ENCODE measurements at places on chromosomes 16 and 17.

- no peak for DNase-seq
Observed at GRCh38 chr16:19935694-19936093, 51.0 kb upstream of the GPRC5B start.

- DNase-seq, result no peak
Observed at GRCh38 chr16:49467540-49468372, 94.2 kb downstream of the C16orf78 start.

DNA sequence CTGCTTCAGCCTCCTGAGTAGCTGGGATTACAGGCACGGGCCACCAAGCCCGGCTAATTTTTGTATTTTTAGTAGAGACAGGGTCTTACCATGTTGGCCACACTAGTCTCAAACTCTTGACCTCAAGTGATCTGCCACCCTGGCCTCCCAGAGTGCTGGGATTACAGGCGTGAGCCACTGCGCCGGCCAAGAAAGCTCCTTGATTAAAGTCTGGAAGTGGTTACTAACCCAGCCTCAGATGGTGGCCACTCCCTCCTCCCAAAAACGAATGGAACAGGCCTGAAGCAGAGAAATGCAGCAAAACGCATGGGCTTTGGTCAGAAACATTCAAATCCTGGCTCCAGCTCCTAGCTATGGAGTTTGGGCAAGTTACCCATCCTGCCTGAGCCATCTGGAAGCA, 11.3 kb downstream of the FKBP10 start:
- DNase-seq, result no peak

DNA sequence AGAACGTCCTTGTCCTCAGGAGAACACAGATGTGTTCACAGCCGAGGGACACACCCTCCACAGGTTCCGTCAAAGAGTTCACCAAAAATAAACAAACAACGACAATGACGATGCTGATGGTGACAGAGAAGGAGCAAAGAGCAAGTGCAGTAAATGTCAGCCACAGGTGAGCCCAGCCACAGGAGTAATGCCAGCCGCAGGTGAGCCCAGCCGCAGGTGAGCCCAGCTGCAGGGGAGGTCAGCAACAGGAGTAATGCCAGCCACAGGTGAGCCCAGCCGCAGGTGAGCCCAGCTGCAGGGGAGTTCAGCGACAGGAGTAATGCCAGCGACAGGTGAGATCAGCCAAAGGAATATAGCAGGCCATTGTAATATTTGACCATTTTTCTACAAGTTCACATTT, 315.2 kb downstream of the FOXL1 start:
- DNase-seq, result no peak

DNA sequence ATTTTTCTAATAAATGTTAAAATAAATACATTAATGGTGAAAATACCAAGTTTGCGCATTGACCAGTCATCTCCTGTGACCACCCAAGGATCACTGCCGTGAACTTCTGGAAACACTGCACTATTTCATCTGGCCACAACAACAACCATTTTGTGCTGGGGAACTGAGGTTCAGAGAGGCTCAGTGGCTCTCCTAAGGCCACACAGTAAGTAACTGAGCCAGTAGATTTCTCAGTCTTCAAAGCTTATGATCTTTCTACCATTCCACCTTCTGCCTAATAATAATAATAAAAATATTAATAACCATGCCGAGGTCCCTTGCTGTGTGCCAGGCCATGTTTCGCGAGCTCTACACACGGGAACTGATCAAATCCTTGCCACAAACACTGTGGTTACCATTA, 182.0 kb downstream of the IRF8 start:
- no peak for DNase-seq

GRCh38 chr17:2075336-2076086, 20.6 kb downstream of the HIC1 start:
- DNase-seq, result no peak

DNA sequence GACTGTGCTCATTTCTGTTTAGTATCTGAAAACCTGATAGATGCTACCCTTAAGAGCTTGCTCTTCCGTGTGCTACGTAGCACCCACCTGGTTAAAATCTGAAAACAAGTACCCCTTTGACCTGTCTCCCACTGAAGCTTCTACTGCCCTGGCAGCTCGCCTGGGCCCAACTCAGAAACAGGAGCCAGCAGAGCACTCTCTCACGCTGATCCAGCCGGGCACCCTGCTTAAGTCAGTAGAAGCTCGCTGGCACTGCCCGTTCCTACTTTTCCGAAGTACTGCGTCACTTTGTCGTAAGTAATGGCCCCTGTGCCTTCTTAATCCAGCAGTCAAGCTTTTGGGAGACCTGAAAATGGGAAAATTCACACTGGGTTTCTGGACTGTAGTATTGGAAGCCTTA, 18.9 kb downstream of the NTAN1 start:
- no peak for DNase-seq

DNA sequence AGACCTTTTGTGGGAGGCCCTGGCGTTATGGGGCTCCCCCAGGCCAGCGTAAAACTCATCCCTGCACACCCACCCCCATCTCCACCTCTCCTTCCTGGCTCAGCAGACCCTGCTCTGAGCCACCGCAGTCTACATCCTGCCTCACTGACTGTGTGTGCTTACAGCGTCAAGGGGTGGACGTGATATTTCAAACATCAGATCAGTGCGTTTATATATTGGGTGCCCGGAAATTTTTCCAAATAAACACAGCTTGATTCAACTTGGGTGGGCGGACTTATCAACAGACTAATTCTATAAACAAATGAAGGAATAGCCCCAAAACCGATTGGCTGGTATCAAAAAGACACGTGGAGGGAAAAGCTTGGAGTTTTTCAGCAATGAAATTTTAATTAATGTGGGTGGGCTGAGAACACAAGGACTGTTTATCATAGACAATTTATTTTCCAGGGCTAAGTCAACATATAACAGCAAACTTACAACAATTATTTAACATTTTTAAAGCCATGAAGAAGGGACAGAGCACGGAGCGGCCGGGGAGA, at the start of gene FOXL1:
Gene FOXL1 (plus strand): TSS at position 489 of the 539 bp plus-strand sequence. CDS start 175 bp downstream, outside the sequence.
- no peak for DNase-seq

- DNase-seq, result no peak
Observed at GRCh38 chr16:17320009-17320408, 150.8 kb downstream of the XYLT1 start.

Measured in stimulated activated CD8-positive, alpha-beta memory T cell treated with anti-CD3 and anti-CD28 coated beads, Interleukin-4, amount 100 ng/mL, for 4 hours (primary cell).